ENCODE measurements at places on chromosomes 5 and 9.
A peak's percentile ranks its signal among the peaks of the same experiment; 100 is the strongest.

DNA sequence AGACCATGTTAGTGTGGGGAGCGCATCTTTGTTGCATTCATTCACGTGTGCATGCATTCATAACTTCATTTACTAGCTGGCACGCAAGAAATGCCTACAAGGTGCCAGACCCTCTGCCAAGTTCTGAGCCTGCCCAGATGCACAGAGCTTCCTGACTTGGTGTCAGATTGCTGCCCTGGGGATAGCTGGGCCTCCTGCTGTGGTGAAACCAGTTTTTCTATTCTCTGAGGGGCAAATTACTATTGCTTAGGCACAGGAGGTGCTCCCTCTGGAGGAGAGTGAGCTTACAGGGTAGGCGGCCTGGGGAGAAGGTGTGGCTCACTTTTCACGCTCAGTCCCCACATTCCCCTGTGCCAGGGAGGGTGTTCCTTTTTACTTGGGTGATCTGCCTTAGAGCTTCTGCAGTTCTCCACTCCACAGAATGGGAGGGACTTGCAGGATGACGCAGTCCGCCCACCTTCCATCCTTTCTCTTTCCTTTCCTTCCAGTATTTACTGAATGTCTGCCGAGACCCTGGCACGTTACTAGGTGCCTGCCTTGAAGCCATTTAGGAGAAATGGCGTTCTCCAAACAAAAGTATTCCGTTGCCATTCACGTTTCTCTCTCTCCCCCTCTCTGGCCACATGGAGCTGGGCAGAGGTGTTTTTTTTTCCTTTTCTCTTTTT, 27.9 kb upstream of the CTNNA1 start:
- no peak for DNase-seq

DNA sequence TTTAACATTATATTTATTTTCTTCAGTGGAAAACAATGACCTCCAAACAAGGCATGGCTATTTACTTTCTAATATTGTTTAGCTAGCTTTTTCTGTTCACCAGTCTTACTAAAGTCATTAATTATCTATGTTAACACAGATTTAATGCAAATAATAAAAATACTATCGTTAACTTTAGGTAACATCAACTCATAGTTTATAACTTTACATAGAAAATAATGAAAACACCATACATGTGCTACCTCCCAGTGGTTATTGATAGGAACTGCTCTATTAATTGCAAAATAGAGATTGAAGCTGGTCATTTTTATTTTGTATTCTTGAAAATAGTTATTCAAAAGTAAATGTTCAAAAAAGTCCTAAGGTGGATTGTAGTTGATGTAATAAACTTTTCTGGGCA, 78.3 kb upstream of the HCN1 start:
- no peak for DNase-seq

- DNase-seq, result peak; percentile 28
Observed at GRCh38 chr5:141681695-141682641, at the start of gene ARAP3. Gene ARAP3, minus strand, starts transcription at chr5:141682230. Its CDS starts 1,744 bp downstream, at chr5:141680486.

DNA sequence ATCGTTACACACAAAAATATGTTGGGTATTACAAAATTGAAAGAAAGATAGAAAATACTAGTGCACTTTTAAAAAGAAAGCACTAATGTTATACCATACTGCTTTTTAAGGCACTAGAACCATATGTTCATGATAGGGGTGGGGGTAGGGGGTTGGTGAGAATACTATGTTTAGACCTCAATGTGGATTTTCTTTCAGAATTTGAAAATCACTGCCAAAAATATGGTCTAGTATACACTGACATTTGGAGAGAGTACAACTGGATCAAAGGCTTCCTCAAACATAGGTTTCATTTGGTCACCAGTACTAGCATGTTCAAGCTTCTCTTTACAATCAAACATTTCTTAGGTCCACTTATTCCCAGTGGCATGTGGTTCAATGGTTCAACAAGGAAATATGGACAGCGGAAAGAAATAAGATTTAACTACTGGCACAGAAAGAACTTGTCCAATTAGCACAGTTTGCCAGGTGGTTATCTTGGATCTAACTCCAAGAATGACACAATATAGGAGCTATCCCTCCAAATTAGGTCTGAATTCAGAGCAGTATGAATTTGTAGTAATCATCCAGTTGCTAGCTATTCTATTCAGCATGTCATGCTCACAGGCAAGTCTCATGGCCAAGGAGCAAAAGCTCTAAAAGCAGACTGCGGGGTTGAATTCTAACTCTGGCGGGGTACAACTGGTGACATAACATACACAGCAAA, 139.3 kb downstream of the SLC24A2 start:
- no peak for DNase-seq

DNA sequence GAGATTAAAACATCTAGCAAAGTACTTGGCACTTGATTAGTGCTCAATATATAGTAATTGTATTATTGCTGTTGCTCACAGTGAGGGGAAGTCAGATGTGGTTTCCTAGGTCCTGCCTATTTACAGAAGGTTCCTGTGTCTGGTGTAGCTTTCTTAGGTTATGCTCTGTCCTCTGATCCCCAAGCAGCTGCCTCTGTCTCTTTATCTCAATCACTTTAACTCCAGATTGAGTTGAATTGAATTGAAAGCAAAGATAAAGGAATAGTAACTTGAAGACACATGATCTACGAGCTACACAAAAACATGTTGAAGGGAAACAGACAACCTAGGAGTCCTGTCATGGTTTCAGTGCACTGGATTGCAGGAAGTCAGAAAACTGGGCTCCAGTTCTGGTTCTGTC, 113.9 kb upstream of the ADAMTSL1 start:
- DNase-seq, result no peak

GRCh38 chr9:68802525-68803015, 97.5 kb downstream of the PIP5K1B start:
- DNase-seq, result no peak

DNA sequence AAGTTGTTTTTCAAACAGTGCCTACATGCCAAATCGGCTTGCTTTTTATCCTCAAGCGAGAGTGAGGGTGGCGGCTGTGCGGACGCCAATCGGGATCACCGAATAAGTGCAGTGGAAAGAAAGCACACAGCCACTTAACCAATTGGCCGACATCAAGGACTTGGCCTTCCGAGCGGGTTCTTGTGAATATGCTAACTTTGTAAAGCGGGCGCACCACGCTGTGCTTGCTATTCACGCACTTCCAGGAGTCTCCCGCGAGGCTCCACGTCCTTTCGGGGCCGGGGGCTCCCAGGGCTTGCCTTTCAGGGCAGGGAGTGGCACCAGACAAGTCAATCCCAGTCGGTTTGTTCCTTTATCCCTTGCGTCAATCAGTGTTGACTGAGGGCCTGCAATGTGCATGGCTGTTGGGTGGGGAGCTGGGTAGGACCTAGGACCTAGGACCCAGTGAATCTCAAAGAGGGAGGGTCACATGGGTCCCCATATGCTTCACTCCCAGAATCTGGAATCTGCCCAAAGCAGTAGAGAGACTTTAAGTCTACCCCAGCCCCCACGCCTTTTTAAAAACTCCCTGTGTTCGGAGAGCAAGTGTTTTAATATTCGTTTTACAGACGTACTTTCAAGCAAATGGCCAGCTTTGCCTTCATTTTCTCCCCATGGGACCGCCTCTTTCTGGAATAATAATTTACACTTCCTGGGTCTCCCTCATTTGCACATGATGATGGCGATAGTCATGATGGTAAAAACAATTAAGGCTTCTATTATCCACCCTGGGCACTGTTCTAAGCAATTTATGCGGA, 2.0 kb upstream of the GCNT4 start:
- DNase-seq, result no peak

GRCh38 chr9:98667005-98667640, 41.6 kb downstream of the GABBR2 start:
- DNase-seq, result no peak

GRCh38 chr9:70616228-70616990, 202.0 kb upstream of the KLF9 start:
- no peak for DNase-seq

DNA sequence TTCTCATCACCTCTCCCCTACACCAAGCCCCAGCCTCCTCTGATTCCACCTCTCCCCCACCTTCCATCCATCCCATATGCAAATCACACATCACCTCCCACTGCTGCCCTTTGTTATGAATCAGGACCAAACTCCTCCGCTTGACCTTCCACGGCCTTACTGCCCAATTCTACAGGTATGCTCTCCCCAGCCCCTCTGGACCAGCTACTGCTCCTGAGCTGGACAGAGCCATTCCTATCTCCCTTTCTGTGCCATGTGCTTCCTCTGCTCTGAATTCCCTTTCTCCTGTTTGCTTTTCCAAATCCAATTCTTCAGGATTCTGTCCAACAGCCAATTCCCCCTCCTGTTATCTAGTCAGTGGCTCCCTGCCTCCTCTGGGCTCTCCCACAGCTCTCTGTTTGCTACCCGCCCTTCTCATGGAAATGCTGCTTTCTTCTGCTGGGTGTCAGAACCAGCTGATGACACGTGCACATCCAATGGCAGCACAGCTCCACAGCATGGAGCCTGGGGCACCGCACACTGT, 8.3 kb downstream of the FABP6 start:
- no peak for DNase-seq

DNA sequence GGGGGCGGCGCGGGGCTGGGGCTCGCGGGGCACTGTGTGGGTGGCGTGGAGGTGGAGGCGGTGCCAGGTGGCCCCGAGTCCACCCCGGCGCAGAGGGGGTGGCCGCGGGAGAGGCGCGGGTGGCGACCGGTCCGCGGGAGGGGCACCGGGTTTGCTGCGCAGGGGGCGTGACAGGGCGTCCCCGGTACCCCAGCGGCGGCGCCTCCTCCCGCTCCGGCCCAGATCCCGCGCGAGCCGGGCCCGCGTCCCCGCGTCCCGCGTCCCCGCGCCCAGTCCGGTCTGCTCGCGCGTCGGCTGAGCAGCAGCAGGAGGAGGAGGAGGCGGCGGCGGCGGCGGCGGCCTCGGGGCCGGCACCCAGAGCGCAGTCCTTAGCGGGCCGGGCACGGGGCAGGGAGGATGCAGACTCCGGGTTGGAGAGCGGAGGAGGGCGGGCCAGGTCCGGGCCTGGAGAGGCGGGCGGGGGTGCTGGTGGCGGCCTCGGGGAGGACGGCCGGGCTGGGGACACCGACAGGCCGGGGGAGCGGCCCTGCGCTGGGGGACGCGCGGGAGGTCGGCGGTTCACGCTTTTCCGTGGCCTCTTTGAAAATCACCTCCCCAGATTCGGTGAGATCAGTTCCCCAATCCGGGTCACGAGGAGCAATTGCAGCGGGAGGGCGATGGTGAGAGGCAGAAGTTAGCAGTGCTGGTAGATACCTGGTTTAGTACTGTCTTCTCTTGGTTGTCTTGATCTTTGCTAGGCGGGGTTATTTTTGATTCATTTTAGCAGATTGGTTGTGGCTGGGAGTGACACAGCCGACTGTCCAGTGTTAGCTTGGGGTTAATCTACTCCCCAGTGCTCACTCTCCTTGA, 1.7 kb downstream of the TRIO start:
- peak; percentile 91 for DNase-seq

- peak; percentile 86 for DNase-seq
Observed at GRCh38 chr5:10601246-10602030, 37.6 kb downstream of the ANKRD33B start.

- DNase-seq, result no peak
Observed at GRCh38 chr9:131367450-131367849, 26.4 kb upstream of the PRRC2B start.

- DNase-seq, result no peak
Observed at GRCh38 chr9:7081065-7081600, 323.4 kb downstream of the KDM4C start.

All from kidney glomerular epithelial cell (primary cell).